Esophagus squamous epithelium (tissue), 5 donors: ENCODE measurements at places on chromosomes 1 and 21.
A peak's percentile ranks its signal among the peaks of the same experiment; 100 is the strongest.

- H3K4me3 ChIP-seq: no peak overlapping the region
- no peaks in the 10 kb centered on the region for H3K27me3 ChIP-seq
Measured at GRCh38 chr1:3402258-3403010, 52.0 kb upstream of the ARHGEF16 start.

- no peaks in the 10 kb centered on the region for H3K36me3 ChIP-seq
- no peaks in the 10 kb centered on the region for H3K27me3 ChIP-seq
- H3K4me1 ChIP-seq: no peaks in the 10 kb centered on the region
Measured at GRCh38 chr21:45849651-45850050, 131.9 kb upstream of the COL6A1 start.

DNA sequence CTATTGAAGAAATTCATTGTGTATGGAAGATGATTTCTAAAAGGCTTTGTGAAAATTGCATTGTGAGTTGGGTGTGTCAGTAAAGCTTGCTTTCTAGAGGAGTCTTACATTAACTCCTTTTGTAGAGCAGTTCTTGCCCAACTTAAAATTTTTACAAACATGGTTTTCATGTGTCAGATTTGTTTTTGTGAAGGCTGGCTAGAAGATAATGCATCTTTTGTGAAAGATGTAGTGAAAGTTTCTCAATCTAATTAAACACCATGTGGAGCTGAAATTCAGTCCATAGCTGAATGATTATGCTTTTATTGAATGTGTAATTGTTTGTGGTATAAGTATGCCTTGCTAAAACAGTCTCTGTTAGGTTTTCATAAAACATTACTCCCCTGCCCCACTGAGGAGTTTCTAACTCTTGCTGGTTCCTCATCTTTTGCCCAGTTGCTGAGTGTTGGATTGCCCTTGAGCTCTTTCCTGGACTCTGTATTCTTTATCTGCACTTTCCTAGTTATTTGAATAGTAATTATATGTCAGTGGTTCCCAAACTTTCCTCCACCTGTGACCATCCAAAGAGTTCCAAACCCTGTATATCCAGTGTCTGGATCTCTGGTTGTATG, 38.0 kb downstream of the KCTD3 start:
- no peaks in the 10 kb centered on the region for H3K36me3 ChIP-seq
- H3K27me3 ChIP-seq: no peaks in the 10 kb centered on the region
- no peak overlapping the region for H3K4me3 ChIP-seq
- H3K4me1 ChIP-seq: no peaks in the 10 kb centered on the region
- no peak for DNase-seq

- H3K27me3 ChIP-seq: no peaks in the 10 kb centered on the region
- no peaks in the 10 kb centered on the region for H3K36me3 ChIP-seq
- no peak overlapping the region for H3K27ac ChIP-seq
- no peak overlapping the region for H3K4me3 ChIP-seq
Measured at GRCh38 chr1:12047120-12047876, 15.8 kb upstream of the TNFRSF8 start.

DNA sequence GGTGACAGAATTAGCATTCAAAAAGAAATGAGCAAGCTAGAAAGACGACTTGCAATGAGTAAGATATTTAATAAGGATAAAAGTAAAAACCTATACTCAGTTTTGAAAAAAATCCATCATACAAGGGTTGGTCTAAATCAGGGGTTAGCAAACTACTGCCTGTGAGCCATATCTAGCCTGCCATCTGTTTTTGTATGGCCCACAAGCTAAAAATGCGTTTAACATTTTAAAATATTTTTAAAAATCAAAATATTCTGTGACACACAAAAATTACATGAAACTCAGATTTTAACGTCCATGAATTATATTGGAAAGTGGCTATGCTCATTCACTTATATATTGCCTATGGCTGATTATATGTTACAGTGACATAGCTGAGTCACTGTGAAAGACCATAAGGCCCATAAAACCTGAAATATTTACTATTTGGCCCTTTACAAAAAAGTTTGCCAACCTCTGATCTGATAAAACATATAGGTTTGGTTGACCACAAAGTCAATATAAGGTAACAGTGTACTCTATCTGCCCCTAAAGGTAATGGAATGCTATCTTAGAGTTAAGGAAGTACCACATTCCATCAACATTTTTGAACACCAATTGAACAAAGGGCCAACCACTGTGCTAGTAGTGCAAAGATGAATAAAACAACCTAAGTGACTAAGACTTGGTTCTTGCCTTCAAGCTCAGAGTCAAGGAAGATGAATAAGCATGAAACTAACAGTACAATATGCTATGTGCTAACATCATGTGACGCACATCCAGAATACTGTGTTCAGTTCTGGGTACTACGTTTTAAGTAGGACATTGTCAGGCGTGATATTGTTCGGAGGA, 3.2 kb downstream of the IFT25 start:
- no peaks in the 10 kb centered on the region for H3K27me3 ChIP-seq
- H3K4me1 ChIP-seq: peaks cover 32% of the 10 kb centered on the region
- DNase-seq: no peak
- no peak overlapping the region for H3K4me3 ChIP-seq
- no peak overlapping the region for H3K27ac ChIP-seq

DNA sequence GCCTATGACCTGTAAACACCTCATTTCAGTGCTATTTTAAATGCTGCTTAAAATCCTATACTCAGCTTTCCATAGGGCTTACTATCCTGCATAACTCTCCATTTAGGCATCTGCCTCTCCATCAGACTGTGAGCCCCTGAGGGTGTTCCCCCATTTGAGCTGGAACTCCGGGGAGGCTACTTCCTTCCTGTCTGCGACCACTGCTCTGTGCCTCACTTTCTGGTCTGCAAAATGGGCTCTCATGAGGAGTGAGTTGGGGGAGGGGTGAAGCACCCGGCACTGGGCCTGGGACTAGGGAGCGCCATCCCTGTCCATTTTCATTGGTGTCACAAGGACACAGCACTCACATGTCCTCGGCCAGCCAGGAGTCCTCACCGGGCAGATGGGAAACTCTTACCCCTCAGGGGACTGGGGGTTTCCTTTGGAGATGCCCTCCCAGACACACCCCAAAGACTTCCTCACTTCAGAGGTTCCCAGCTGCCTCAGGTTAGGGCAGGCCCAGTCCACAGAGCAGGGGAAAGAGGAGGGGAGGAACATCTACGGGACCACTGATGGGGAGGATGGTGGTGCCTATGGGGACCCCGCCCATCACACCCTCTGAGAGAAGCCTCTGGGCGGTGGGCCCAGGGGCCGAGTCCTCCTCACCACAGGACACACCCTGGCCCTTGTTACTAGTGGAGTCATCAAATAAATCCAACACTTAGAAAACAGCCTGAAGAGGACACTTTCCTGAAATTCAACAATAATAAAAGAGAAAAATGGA, 134.9 kb downstream of the MATN1 start:
- no peak for DNase-seq
- H3K36me3 ChIP-seq: no peaks in the 10 kb centered on the region
- H3K27ac ChIP-seq: no peak overlapping the region
- H3K4me3 ChIP-seq: no peak overlapping the region
- H3K4me1 ChIP-seq: no peaks in the 10 kb centered on the region

GRCh38 chr1:76754730-76755129, 112.5 kb upstream of the ST6GALNAC5 start:
- H3K4me3 ChIP-seq: no peak overlapping the region
- H3K27ac ChIP-seq: no peak overlapping the region
- no peaks in the 10 kb centered on the region for H3K36me3 ChIP-seq
- H3K4me1 ChIP-seq: no peaks in the 10 kb centered on the region
- no peak for DNase-seq

DNA sequence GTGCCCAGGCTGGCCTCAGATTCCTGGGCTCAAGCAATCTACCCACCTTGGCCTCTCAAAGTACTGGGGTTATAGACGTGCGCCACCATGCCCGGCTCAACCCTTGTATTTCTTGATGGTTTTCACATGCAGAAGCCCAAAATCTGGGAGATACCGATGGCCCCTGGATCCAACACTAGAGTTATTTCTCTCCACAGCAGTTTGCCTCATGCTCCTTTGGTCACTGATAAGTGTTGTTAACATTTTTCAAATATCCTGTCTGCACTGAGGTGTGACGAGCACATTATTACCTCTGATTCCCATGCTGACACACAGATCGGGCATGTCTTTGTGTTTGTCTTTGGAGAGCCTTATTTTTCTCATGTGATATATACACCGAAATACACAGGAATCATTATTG, 107.0 kb downstream of the KIF26B start:
- no peak for DNase-seq
- H3K27ac ChIP-seq: no peak overlapping the region
- H3K4me3 ChIP-seq: no peak overlapping the region
- H3K36me3 ChIP-seq: no peaks in the 10 kb centered on the region
- peaks cover 9% of the 10 kb centered on the region for H3K27me3 ChIP-seq

GRCh38 chr1:246161626-246162025, 345.5 kb downstream of the SMYD3 start:
- peaks cover 14% of the 10 kb centered on the region for H3K4me1 ChIP-seq
- no peak overlapping the region for H3K4me3 ChIP-seq
- no peak for DNase-seq

GRCh38 chr21:44800971-44801467, 601 bp downstream of the UBE2G2 start:
- H3K36me3 ChIP-seq: peaks cover 6% of the 10 kb centered on the region
- H3K27me3 ChIP-seq: no peaks in the 10 kb centered on the region
- no peak for DNase-seq
- H3K27ac ChIP-seq: peak overlapping the region; percentile 77
- H3K4me1 ChIP-seq: peaks cover 29% of the 10 kb centered on the region

- H3K4me3 ChIP-seq: no peak overlapping the region
- peaks cover 25% of the 10 kb centered on the region for H3K4me1 ChIP-seq
- DNase-seq: no peak
Measured at GRCh38 chr1:208213786-208214185, 30.4 kb downstream of the PLXNA2 start.

DNA sequence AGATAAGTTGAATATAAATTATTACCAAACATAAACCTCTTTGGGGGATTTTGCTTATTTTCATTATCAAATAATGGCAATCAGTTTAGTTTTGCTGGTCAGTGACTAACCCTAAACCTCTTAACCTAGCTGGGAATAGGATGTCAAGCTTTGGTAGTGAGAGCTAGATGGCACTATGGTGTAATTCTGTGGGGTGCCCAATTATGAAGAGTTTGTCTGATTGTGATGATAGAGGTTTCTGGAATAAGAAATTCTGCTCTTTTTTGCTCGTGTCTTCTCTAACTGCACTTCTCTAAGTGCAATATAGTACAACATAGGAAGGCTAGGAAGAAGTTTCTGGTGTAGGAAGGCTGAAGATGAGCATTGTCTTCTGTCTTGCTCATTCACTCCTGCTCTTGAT, 59.8 kb downstream of the XCL1 start:
- H3K4me1 ChIP-seq: no peaks in the 10 kb centered on the region
- DNase-seq: no peak
- H3K27ac ChIP-seq: no peak overlapping the region
- no peak overlapping the region for H3K4me3 ChIP-seq
- H3K27me3 ChIP-seq: no peaks in the 10 kb centered on the region
- no peaks in the 10 kb centered on the region for H3K36me3 ChIP-seq

GRCh38 chr1:20699558-20699957, 18.2 kb downstream of the KIF17 start:
- H3K27ac ChIP-seq: no peak overlapping the region
- H3K27me3 ChIP-seq: no peaks in the 10 kb centered on the region
- DNase-seq: no peak
- H3K4me3 ChIP-seq: no peak overlapping the region
- peaks cover 4% of the 10 kb centered on the region for H3K4me1 ChIP-seq
- no peaks in the 10 kb centered on the region for H3K36me3 ChIP-seq

- no peak for DNase-seq
- H3K36me3 ChIP-seq: no peaks in the 10 kb centered on the region
- no peak within 1 kb of the TSS for H3K27ac ChIP-seq
- H3K4me3 ChIP-seq: no peak within 1 kb of the TSS
- H3K27me3 ChIP-seq: no peaks in the 10 kb centered on the region
- peaks cover 8% of the 10 kb centered on the region for H3K4me1 ChIP-seq
Measured at GRCh38 chr1:109763646-109764415, at the start of gene EPS8L3. TSS of gene EPS8L3 (minus strand) at chr1:109763923. CDS start at chr1:109761749, 2,174 bp downstream.

DNA sequence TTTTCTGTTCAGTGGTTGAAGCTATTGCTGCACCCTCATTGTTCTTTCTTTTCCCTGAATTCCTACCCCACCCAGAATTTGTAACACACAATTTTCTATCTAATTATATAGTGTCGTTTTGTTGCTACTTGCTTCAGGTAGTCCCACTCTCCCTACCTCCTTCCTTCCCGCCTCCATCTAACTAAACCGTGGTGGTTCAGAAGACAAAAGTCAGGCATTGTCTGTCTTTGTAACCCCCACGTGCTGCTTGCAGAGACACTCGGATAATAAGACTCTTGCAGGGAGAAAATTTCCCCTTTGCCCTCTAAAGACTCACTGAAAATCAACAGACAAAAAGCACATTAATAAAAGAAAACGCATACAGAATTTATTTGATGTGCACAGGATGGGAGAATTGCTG, 46.2 kb upstream of the BTG3 start:
- H3K27ac ChIP-seq: no peak overlapping the region
- no peaks in the 10 kb centered on the region for H3K27me3 ChIP-seq
- H3K4me3 ChIP-seq: no peak overlapping the region
- H3K36me3 ChIP-seq: no peaks in the 10 kb centered on the region
- DNase-seq: no peak
- H3K4me1 ChIP-seq: no peaks in the 10 kb centered on the region

DNA sequence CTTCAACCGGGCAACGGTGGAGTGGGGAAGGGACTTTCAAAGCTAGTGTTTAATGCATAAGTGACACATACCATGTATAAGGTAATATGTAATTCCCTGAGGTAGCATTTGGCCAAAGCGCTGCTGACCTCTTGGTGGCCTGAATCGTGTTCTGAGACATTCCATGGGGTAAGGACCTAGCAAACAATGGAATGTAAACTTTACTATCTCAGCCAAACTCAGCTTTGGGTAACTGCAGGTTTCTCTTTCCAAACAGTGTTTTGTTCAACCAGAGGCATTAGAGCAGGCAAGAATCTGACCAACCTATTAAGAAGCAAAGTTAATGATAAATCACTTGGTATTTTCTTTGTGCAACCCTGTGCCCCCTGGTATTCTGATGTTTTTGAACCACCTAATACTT, 22.0 kb downstream of the TGFB2 start:
- H3K27ac ChIP-seq: no peak overlapping the region
- H3K36me3 ChIP-seq: no peaks in the 10 kb centered on the region
- no peak for DNase-seq

DNA sequence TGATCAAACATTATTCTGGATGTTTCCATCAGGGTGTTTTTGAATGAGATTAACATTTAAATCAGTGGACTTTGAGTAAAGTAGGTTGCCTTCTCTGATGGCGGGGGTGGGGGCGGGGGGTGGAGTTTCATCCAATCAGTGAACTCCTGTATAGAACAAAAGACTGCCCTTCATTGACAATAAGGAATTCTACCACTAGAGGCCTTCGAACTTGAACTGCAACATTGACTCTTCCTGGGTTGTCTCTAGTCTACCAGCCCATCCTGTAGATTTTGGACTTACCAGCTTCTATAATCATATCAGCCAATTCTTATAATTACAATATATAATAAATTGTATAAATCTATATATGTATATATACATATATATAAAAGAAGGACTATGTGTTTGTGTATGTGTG, 520.4 kb upstream of the CXADR start:
- DNase-seq: no peak
- H3K27ac ChIP-seq: no peak overlapping the region
- H3K4me3 ChIP-seq: no peak overlapping the region
- H3K4me1 ChIP-seq: no peaks in the 10 kb centered on the region
- H3K27me3 ChIP-seq: no peaks in the 10 kb centered on the region
- no peaks in the 10 kb centered on the region for H3K36me3 ChIP-seq
